Stimulated activated CD8-positive, alpha-beta memory T cell treated with anti-CD3 and anti-CD28 coated beads, Interleukin-2, amount 100 ng/mL, for 48 hours (primary cell): ENCODE measurements at places on chromosomes 11 and 22.

- DNase-seq = no peak
Observed at GRCh38 chr11:101034076-101034475, 95.5 kb downstream of the PGR start.

DNA sequence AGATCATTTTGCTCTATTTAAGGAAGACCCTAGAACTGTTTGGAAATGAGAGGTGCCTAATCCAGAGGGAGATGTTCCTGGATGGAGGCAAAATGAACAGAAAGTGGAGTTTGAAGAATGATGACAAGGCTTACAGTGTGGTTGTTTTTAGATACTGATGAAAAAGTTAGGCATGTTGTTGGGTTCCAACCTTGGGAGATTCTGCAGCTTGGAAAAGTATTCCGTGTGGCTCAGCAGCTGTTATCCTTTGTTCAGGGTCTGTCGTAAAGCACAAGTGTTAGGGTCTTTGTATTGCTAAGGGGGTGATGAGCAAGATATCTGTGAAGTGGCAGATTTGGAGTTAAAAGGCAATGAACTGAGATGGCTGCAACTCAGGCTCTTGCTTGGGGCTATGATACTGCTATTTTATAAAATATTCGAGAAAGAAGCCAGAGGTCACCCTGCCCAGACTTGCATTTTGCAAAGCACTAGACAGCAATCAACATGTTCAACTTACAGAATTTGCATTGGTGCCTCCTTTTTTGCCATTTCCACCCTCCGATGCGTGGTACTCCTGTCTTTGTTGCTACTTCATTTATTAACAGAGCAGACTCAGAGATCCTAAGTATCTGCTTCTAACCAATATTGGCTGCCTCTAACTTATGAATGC is 45.3 kb upstream of the POGLUT3 start:
- no peak for DNase-seq

DNA sequence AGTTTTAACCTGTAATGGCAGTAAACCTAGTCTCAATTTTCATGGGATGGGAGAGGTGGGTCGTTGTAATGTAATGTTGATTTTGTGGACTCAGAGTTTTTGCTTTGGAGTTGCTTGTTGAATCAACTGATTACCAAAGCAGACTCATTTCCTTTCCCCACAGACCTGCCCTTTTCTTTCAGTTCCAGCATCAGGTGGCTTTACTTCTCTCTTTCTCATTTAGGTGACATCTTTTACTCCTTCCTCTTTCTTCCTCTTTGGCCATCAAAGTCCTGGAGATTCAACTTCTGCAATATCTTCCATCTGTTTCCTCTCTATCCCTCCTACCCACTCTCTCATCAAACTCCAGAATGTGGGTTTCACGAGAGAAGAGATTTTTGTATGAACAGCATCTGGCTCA is 313.9 kb downstream of the TMEM135 start:
- DNase-seq = no peak

DNA sequence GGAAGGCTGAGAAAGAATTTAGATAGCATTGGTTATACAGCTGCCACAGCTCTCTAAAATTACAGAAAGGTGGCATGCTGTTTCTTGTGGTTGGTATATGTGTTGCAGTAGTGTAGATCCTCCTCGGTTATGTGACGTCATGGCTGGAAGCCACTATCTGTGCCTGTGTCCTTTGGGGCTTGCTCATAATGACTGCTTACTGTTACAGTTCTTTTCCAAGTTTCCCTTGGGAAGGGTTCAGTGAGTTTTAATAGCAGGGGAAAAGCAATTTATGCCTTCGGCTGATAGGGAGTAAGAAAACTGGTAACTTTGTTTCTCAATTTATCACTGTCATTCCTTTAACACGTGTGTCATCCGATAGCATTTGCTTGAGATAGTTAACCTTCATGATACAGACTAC is 47.2 kb downstream of the POLD3 start:
- DNase-seq = no peak

DNA sequence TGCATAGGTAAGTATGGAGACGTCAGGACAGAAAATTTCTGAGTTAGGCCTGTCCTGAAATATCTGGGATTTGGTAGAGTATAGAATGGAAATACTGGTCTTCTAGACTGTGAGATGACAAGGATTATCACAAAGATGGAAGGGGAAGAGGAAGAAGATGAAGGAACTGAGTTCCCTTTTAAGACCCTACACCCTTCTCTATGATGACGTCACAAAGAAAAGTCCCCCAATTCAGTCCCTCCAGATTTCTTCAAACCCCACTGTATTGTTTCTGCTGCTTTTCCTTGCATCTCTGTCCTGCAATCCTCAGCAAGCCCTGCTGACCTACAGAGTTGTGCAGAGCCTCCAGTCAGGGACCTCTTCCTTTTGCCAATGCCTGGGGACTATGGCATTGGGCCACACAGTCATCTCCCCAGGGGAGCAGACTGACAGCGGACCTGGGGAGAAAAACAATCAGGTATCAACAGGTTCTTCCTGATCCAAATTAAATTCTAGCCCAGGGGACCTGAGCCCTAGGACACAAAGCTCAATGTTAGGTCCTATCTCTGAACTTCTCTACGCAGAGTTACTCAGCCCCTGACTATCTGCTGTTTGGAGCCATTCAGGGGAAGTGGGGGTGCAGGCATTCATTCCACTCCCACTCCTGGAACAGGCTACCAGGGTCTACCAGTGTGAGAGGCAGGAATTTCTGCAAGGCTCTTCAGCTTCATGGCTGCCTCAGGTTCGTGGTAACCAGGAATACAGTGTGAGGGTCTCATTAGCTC is 49.2 kb upstream of the POU2AF1 start:
- DNase-seq = no peak

GRCh38 chr22:36862251-36863242 is 1.7 kb downstream of the NCF4 start:
- DNase-seq = no peak

- DNase-seq = no peak
Observed at GRCh38 chr11:78652843-78653239, 78.2 kb upstream of the NARS2 start.

GRCh38 chr11:67665541-67666302 is 8.7 kb downstream of the ALDH3B2 start:
- no peak for DNase-seq

GRCh38 chr22:43535336-43535735 is 123.5 kb downstream of the MPPED1 start:
- DNase-seq = no peak

DNA sequence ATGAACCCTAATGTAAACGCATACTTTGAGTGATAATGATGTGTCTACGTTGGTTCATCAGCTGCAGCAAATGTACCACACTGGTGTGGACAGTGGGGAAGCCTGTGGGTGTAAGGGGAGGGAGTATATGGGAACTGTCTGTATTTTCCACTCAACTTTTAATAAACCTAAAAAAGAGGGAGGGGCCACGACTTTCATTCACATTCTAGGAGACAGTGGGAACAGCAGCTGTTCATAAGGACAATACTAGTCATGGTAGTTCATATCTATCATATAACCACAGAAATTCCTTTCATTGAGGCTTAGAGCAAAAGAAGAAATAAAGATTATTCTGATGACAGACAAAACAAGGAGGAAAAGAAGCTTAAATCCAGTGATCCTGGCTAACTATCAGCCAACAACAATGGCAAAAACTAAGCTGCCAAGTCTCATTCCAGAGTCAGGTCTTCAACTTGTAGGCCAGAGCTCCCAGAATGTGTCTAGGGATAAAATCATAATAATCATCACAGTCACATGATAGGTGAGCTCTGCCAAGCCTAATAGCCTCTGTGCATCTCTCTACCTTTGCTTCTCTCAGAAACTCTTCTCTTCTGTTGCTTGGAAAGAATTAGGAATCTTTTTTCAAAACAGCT is 59.4 kb upstream of the CHRM4 start:
- DNase-seq = no peak

DNA sequence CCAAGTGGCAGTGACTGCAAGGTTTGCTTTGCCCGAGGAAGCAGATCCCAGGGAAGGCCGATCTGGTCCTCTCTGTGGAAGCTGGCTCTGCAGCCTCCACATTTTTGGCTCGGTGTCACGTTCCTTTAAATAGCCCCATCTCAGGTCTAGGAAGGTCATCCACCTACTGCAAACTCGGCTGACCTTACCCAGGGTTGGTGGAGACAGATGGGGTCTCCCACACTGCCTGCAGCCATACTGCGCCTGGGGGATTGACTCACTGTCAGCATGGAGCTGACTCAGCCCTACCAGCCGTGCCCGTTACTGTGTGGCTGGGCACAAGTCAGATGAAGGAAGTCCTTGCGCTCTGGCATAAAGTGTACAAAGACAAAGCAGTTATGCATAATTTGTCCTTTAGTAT is 16.9 kb downstream of the CDPF1 start:
- DNase-seq = no peak

- DNase-seq = peak; percentile 66
Observed at GRCh38 chr11:68841718-68842426, at the start of gene CPT1A. CPT1A (minus strand) TSS chr11:68841916; CDS start chr11:68815474, 26,442 bp downstream.

GRCh38 chr11:46064221-46064620 is 57.0 kb downstream of the PHF21A start:
- DNase-seq = no peak

DNA sequence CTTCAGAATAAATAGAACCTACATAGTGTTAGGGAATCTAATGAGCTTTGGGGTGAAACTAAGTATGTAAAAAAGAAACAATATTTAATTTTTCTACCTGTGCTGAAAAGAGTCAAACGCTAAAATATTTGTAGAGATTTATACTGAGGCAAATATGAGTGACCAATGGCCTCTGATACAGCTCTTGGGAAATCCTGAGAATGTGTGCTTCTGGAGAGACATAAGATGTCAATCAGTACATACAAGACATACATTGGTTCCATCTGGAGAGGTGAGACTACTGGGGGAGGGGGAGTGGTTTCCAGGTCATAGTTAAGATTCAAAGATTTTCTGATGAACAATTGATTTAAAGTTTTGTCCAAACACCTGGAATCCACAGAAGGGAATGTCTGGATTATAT is 970 bp downstream of the ASRGL1 start:
- DNase-seq = no peak

DNA sequence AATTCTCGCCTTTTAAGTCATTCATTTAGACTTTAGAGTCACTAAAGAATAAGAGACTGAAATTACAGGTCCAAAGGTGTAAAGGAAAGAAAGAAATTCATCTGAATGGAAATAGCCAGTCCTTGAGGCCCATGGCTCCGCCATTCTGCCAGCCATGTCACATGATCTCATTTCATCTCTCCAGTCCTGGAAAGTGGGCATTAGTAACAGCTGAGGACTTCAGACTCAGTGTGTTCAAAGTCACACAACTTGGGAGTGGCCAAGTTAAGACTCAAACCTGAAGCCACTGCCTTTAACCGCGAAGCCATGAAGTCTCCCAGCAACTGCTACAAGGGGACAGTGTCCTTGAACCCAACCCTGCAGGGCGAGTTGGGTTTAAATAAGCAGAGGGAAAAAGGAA is 103.7 kb downstream of the PRR5L start:
- no peak for DNase-seq

DNA sequence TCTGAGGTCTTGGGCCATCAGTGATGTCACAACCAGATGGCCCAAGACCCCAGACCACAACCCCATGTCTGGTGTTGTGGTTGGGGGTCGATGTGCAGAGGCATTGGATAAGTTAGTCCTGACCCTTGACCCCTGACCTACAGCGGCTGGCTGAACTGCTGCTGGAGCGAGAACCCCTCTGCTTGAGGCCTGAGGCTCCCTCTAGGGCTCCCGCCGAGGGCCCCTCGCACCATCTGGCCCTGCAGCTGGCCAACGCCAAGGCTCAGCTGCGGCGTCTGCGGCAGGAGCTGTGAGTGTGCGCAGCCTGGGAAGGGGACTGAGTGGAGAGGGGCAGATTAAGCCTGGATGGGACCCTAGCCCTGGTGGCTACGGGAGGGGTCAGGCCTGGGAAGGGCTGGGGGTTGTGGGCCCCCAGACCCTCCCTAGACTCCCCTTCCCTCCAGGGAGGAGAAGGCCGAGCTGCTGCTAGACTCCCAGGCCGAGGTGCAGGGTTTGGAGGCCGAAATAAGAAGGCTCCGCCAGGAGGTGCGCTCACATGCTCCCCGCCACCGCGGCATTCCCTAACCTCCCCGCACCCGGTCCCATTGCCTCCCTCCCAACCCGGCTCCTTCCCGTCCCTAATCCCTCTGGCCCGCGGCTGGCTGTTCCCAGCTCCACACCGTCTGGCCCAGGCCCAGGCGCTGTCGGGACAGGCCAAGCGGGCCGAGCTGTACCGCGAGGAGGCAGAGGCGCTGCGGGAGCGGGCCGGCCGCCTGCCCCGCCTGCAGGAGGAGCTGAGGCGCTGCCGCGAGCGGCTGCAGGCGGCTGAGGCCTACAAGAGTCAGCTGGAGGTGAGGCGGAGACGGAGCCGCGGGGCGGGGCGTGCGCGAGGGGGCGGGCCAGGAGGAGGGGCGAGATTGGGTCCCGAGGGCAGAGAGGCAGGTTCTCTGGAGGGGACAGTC is 2.1 kb downstream of the CCDC88B start:
- DNase-seq = peak; percentile 88

DNA sequence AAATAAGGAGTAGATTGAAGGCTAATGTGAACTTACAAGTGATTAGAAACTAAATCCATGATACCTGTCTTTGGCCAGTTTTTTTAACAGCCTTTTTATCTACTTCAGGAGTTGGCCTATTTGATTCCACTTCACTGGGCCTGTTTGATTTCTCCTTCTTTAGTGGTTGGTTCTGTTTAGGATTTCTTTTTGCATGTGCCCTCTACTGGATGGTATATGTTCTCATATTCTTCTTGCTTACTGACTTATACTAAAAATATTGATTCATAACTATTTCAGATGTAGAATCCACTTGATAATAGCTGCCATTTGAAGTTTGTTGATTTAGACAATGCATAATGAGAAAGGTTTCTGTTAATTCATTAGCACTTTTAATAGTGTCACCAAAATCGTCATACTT is 53.9 kb downstream of the USP47 start:
- DNase-seq = no peak

GRCh38 chr11:63478896-63479295 is 12.1 kb downstream of the PLAAT5 start:
- DNase-seq = no peak

DNA sequence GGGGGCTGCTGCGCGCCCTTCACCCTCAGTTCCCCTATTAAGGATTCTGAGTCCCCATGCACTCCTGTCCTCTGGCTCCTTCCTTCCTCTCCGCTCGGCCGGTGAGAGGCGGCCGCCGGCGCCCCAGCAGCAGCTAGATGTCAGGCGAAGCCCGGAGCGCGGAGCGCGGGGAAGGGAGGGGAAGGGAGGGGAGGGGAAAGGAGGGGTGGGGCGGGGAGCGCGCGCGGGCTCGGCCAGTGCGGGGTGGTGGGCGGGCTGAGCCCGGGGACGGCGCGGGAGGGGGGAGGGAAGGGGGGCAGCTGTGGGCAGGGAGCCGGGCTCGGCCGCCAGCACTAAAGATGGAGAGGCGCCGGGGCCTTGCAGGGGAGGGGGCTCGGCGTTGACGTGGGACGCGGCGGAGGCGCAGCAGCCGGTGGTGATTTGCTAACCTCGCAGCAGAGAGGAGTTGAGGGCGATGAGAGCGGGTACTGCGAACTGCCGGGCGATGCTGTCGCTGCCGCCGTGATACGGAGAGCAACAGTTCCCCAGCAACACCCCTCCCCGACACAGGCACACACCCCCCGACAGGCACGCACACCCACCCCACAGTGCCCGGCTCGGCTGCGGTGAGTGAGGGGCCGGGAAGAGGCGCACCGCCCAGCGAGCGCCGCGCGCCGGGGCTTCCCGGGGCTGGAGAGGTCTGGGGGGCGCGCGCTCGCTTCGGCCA is at the start of gene ZBTB16:
ZBTB16 (plus strand) TSS at position 434 of the 706 bp plus-strand sequence. CDS start 3,590 bp downstream, outside the sequence.
- DNase-seq = peak; percentile 33
